Activated T-cell treated with anti-CD3 and anti-CD28 coated beads for 1 hour (primary cell): ENCODE measurements at places on chromosomes 12 and 14.

- DNase-seq, result no peak
Observed at GRCh38 chr12:110203546-110203945, 77.5 kb upstream of the ATP2A2 start.

- DNase-seq, result no peak
Observed at GRCh38 chr14:50520947-50521815, 11.2 kb downstream of the MAP4K5 start.

DNA sequence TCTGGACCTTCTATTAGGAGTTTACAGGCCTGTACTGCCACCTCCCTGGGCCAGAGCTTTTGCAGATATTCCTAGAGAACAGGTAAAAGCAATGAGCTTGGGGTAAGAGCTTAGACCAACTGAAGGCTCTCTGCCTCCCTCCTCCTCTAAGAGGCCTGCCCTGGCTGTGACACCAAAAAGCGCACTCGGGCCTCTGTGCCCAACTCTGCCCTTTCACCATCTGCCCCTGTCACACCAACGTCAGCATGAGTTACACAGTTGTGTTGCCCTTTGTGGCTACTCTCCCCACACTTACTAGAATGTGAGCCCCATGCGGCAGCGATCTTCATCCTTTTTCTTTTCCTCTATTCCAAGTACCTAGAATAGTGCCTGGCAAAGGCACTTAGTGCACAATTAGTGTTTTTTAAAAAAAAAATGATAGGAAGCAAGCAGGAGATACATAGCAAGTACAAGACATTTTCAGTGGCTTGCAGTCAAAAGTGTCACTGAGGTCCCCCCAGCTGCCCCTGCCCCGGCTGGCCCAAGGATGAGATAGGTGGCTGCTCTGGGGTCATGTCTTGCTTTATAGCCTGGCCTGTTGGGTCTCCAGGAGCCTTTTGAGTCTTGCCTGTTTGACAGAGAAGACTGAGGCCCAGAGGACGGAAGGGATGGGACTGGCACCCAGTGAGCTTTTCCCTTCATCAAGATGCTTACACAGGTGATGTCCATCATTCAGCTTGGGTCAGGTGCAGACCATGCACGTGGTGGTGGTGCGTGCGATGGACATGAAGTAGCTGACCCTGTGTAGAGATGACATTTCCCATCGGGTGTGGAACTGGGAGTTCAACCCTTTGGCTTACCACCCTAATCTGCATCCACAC, 12.5 kb downstream of the CKB start:
- no peak for DNase-seq

DNA sequence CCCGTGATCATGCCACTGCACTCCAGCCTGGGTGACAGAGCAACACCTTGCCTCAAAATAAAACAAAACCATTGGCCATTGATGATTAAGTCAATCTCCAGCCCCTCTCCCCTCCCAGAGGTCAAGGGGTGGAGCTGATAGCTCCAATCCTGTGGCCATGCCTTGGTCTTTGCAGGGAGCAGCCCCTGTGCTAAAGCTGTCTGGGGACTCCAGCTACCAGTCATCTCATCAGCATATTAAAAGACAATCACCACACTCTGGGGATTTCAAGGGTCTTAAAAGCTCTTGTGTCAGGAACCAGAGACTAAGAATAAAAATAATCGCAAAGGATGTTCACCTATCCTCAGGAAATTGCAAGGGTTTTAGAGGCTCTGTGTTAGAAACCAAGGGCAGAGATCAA, 30.6 kb downstream of the HCAR2 start:
- no peak for DNase-seq

DNA sequence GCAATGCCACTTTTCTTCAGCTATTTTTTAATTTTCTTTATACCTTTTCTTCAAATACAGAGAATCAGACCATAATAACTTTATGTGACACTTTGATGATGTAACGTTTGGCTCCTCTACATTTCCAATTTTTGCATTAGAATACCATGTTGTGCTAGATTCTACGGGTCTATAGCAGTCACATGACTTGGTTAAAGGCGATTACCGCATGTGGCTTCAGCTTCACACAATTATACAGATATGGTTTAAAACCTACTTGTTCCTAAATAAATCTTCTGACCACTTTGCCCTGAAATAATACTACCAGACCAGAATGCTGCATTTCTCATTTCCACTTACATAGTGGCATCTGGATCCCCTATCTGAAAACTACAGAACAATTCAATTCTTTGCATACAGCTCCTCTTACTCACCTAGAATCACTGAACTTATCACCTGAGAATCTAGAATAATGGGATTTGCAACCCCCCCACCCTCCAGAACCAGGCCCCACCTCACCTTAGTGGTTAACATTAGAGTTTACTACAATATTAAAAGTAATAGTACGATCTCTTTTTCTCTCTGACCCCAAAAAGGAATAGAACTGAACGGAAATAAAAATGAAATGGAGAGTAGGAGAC, 1.3 kb downstream of the MAX start:
- DNase-seq, result no peak

DNA sequence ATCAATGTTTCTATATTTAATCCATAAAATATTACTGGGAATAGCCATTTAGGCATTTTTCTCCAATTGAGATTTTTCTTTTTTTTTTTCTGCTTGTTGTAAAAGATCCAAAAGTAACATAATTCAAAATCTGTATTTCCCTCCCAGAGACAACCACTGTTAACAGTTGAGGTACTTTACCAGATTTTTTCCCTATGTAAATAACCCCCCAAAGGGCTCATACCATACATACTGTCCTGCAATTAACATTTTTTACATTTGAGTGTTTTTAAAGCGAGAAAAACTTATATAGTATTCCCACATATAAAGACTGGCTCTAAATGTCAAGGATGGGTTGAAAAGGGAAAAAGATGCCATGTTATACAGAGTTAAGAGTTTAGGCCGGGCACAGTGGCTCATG, 18.1 kb downstream of the PPP1R12A start:
- DNase-seq, result no peak

GRCh38 chr12:75784591-75784990, 247.0 kb downstream of the PHLDA1 start:
- no peak for DNase-seq

DNA sequence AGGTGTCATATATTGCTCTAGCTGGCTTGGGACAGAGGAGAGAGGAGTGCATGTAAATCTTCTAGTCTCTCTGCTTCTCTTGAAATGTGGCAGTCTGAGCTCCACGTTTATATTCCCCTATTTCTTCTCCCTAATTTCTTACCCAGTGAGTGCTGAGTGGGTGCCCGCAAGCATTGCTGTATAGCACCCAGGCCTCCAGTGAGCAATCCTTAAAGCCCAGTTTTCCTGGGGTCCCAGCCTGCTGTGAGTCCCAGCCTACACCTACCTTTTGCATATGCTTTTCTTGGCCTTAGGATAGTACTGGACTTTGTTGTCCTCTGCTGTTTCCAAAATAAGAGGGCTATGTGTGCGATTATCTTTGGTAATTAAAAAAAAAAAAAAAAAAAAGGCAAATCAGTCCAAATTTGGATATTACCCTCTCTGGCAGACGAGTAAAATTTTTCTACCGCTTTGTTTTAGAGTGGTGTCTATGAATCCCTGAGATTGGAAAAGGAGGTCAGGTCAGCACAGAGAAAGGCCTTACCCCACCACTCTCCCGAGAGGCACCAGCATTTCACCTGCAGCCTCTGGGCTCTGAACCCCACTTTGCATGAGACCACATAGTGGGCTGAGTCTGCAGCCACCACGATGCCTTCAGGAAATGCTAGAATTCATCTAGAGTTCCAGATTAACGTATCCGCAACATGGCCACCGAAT, 1.1 kb downstream of the MGST1 start:
- DNase-seq, result no peak

GRCh38 chr12:60714141-60714900, 1118.5 kb downstream of the SLC16A7 start:
- no peak for DNase-seq

- no peak for DNase-seq
Observed at GRCh38 chr14:104292084-104292970, 153.9 kb downstream of the KIF26A start.

DNA sequence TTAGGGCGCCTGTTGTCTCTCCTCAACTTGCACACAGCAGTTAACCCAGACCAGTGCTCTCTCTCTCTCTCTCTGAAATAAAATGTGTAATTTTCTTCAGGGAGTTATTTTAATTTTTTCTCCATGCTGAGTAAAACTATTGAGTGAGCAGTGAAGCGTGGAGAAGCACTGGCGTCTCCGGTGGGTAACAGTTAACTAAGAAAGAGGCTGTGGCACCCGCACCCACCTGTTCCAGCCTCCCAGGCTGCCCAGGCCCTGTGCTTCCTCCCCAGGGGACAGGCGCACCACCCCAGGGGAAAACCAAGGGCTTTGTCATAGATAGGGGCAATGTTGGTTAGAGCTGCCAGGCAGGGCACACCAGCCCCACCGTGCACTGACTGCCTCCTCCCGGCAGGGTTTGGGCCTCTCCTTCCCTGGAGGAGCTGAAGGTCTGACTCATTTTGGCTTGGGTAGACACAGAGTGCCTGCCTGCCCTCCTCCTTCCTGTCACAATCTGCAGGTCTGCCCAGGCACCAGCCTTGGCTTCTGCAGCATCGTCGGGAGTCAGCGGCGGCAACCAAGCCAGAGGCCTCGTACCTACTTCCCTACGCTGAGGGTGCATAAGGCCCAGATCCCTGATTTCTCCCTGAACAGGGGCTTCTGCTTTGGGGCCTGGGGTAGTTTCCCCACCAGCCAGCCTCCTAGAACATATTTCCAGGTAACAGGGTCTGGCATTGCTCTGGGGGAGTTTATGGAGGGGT, 3.9 kb downstream of the HOXC5 start:
- DNase-seq, result no peak

- no peak for DNase-seq
Observed at GRCh38 chr12:93205361-93205760, 172.4 kb upstream of the NUDT4 start.

DNA sequence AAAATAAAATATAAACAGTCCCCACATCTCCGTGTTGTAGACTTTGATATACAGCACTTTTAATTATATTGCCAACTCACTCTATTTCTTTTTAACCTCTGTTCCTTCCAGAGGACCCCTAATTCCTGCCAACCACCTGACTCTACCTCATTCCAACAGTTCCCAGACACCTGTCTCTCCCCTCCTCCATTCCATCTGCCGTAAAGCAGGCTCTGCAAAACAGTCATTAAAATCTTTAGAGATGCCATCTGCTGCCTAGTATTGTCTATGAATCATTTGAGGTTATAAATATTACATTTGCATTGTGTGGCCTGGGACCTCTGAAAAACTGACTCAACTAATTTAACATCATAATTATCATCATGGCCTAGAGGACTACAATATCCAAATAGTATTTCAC, 148.8 kb upstream of the DCN start:
- DNase-seq, result no peak

DNA sequence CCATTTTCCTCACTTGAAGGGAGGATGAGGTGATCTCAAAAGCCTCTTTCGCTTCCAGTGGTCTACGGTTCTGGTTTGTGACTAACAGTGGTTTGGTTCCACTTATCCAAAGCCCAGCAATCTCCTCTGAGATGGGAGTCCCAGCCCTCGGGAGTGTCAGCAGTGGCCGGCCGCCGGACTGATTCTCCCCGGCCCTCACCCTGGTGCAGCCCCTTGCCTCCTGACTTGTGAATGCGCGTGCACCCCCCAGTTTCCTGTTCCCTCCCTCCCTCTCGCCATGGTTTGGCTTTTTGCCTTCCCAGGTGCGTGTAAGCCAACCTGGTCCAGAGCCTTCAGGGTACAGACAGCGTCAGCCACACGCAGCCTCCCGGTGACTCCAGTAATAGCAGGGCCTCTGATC, 74.5 kb downstream of the B4GALNT3 start:
- no peak for DNase-seq

DNA sequence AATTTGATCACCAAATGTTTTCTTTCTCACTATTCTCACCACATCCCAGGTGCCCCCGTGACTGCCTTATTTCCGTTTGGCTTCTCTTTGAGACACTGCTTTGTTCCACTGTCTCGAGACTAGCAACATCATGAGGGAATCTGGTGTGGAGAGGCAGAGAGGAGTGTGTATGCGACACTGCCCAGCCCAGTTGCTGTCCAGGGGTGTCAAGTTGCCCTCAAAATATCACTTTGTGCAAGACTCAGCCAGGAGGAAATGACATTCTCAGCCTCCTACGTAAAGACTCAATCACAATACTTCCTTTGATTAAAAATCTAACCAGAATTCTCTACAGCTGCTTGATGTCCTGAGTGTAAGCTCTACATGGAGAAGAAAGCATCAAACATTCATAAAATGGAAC, 48.2 kb upstream of the EEA1 start:
- no peak for DNase-seq

DNA sequence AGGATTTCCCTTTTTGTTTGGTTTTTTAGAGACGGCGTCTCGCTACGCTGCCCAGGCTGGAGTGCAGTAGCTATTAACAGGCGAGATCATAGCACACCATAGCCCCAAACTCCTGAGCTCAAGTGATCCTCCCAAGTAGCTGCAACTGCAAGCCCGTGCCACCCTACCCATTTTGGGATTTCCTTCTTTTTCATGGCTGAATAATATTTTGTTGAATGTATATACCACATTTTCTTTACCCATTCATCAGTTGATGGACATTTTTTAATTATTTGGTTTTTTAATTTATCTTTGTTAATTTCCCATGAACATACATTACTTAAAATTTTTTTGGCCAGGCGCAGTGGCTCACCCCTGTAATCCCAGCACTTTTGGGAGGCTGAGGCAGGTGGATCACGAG, 15.2 kb downstream of the PITPNM2 start:
- DNase-seq, result no peak

DNA sequence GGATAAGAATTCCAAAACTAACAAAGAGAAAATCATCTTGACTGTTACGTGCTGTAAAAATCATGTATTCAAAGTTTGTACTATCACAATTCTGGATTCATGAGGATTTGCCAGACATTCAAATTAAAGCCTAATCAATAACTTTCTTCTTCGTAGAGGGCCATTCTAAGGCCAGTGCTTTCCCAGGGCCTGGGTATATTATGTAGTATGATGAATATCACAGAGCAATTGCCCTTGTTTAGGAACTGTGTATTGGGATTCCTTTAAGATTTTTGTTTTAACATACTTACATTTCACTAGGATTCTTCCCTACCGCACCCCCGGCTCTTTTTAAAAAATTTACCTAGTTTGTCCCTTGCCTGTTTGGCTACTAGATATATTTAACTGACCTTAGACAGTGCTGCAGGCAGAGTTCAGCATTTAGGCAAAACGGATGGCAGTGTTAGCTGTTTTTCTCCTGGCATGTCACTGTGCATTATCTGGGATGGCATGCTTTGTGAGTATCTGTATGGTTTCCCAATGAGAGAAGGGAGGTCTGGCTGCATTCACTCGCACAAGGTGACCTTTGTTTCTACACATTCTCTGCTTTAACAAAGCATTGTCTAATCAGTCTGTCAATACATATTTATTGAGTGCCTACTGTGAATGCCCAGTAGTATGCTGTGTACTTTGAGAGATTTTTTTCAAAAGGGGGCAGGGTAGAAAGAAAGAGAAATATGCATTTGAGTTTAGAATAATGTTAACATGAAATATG, 63.3 kb downstream of the ERC1 start:
- no peak for DNase-seq

- DNase-seq, result no peak
Observed at GRCh38 chr14:83289896-83290295, 1756.2 kb upstream of the SEL1L start.

- DNase-seq, result no peak
Observed at GRCh38 chr12:88921434-88921833, 341.2 kb upstream of the KITLG start.

GRCh38 chr12:12461923-12462315, 100.7 kb downstream of the DUSP16 start:
- DNase-seq, result no peak
